ENCODE measurements at places on chromosomes 7 and 10.

- DNase-seq = no peak
Observed at GRCh38 chr7:44073664-44074348, 8.4 kb upstream of the PGAM2 start.

GRCh38 chr10:52185256-52185655 is 128.8 kb upstream of the DKK1 start:
- no peak for DNase-seq

- no peak for DNase-seq
Observed at GRCh38 chr10:80260295-80261243, 28.9 kb downstream of the MAT1A start.

DNA sequence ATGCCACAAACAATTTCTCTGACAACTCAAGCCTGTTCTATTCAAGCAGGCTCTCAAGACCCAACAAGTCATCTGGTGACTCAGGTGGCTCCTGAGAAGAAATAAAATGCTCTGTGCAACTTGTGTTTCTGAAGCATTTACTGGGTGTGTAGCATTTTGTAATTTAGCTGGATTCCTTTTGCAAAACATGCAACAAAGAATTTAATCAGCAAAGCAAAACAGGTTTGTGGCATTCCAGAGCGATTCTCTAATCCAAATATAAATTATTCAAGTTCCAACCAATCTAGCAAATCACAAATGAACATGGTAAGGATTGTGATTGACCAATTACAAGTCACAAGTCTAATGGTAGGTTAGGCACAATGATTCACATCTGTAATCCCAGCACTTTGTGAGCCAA is 39.8 kb upstream of the C10orf67 start:
- DNase-seq = no peak

DNA sequence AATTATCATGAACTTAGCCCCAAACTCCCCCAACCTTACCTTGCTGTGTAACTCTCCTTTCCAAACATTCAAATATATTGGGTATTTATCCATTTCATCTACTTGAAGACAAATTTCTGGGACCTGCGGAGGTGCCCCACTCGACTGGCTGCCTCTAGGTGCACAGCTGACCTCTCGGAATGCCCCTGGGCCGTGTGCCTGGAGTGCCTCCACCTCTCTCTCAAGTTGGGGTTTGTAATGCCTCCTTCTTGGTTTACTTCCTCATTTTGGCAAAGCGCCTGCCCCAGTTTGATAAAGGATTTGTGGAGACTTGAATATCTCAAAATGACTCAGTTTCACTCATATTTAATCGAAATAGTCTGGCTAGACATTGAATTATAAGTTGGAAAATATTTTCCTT is 16.6 kb downstream of the ZNF777 start:
- DNase-seq = no peak

- no peak for DNase-seq
Observed at GRCh38 chr10:121509112-121509511, 89.1 kb downstream of the FGFR2 start.

- no peak for DNase-seq
Observed at GRCh38 chr7:4725850-4726450, 43.9 kb downstream of the FOXK1 start.

DNA sequence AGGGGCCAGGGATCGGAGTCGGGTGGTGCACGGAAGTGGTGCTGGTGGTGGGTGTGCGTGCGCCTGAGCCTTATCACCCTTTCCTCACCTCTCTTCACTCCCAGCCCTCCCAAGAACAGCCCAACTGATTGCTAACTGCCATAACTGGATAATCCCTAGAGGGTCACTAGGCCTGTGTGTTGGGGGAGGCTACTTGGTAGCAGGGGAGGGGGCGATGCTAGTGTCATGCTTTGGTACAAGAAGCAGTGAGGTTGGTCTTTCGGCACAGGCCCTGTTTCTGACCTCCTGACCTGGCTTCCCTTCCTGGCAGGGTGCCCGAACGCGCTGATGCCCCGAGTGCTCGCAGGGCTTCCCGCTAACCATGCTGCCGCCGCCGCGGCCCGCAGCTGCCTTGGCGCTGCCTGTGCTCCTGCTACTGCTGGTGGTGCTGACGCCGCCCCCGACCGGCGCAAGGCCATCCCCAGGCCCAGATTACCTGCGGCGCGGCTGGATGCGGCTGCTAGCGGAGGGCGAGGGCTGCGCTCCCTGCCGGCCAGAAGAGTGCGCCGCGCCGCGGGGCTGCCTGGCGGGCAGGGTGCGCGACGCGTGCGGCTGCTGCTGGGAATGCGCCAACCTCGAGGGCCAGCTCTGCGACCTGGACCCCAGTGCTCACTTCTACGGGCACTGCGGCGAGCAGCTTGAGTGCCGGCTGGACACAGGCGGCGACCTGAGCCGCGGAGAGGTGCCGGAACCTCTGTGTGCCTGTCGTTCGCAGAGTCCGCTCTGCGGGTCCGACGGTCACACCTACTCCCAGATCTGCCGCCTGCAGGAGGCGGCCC is 652 bp downstream of the KAZALD1 start:
- DNase-seq = no peak

GRCh38 chr10:9561821-9562505 is 1455.7 kb upstream of the CELF2 start:
- no peak for DNase-seq

GRCh38 chr7:152000191-152000590 is 25.3 kb upstream of the GALNT11 start:
- no peak for DNase-seq

GRCh38 chr10:122461367-122461728 is at the start of gene HTRA1:
Gene HTRA1 (plus strand): TSS chr10:122461553. CDS start chr10:122461653, 100 bp downstream.
- DNase-seq = no peak

DNA sequence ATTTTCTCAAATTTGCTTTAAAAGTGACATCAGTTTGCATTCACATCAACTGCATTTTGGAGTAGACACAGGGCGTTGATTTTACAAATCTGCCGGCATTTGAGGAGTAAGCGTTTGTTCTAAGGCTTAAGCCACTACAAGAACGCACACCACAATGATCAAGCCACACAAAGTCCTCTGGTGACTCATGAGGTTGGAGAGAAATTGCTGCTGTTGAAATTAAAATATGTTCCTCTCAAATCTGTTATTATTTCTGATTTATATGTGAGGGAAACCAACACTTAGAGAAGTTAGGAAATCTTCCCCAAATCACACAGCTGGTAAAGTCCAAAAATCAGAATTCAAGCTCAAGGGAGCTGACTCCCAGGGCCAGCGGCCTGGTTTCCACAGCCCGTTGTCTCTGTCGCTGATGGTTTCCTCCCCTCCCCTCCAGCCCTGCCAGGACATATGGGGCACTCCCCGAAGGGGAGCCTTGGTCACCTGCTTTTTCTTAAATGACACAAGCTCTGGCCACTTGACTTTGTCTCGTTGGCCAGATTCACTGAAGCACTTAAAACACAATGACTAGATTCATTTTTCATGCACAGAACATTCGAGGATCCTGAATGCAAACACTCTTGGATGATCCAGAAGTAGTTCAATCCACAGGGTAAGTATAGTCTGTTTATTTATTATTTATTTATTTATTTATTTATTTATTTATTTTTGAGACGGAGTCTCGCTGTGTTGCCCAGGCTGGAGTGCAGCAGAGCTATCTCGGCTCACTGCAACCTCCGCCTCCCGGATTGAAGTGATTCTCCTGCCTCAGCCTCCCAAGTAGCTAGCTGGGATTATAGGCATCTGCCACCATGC is 29.2 kb upstream of the KLF6 start:
- DNase-seq = no peak

DNA sequence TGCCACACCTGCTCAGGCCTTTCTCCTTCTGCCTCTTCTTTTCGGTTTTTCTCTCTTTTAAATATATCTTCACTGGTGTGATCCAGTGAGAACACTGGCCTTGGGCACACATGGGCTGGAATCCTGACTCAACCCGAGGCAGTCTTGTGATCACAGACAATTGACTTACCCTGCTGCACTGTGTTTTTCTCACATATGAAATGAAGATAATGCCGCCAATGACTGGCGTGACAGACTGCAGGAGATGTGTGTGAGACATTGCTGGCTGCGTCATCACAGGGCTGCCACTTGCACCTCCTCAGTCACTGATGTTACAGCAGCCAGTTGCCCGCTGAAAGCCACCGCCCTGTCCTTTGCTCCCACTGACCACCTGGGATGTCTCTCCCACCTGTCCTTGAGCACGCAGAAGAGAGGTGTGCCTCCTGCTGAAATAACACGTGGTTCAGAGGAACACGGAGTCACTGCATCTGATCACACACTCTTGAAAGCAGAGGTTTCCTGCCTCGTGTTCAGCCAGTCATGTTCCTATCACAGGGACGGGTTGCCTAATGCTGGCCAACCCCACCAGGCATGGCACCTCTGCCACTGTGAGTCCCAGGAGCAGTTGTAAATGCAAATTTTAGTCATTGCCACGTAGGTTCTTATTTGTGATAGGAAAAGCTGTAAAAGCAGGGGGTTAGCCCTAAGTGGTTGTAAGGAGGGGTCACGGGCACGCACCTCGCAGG is 124.6 kb upstream of the LANCL2 start:
- no peak for DNase-seq

DNA sequence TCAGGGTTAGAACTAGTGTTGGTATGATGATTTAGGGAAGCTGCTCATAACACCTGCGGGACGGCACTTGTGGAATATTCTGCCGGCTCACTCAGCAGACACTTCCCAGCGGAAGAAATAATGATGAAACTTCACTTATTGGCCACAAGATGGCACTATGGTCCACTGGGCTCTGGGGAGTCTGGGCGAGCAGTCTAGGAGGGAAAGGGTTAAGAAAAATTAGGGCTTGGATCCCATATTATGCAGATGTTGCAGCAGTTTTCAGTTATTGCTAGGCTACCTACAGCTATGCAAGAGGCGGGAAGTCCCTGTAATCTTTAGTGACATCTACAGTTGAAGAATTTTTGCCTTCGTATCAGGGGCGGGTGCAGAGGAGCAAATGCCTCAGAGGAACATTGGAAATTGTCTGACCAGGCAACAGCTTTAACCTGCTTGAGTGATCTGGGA is 238.7 kb upstream of the PRSS58 start:
- no peak for DNase-seq

DNA sequence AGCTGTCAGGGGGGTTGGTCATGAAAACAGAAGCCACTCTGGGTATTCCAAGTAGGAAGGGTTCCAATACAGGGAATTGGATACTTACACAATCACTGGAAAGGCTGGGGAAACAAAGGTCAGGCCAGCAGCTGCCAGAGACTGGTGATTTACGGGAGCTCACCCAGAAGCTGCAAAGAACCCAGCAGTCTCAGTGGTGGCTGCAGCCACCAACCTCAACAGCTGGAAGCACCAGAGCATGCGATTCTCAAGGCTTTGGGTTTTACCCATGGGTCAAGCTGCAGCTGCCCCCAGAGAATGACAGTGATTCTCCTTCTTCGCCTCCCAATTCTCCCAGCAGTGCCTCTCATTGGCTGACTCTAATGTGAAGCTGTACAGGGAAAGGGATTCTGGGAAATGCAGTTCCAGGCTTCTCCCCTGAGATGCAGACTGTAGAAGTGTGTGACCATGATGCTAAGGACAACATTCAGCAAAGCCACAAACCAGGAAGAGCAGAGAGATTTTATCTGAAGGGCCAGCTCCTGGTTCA is 107.2 kb upstream of the TCF7L2 start:
- no peak for DNase-seq

DNA sequence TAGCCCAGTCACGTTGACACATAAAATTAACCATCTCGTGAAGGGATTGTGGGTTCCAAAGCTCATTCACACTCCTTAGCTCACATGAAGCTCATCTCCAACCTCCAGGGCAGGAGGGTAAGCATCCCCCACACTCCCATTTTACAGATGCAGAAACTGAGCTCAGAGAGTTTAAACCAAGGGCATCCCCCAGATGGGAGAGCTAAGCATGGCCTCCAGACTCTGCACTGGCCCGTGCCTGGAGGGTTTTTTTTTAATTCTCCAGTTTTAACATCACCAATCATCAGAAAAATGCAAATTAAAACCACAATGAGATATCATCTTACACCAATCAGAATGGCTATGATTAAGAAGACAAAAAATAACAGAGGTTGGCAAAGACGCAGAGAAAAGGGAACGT is 53.3 kb upstream of the TCF7L2 start:
- DNase-seq = no peak

DNA sequence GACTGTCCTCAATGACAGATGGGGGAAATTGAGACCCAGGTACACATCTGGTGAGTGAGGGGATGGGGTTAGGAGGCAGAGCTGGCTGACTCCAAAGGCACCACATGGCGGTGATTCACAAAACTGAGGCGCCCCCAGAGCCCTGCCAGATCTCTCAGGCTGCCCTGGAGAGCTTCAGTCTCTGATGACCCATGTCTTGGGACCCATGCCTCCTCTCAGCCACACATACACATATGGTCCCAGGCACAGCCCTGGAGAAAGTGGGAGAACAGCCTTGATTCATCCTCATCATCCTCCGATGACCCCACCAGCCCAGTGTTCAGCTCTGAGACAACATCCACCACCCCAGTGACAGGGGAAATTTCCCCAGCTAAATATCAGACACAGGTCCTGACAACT is 426.0 kb downstream of the RPS24 start:
- no peak for DNase-seq

GRCh38 chr7:85018498-85018897 is 168.4 kb downstream of the SEMA3D start:
- DNase-seq = no peak

GRCh38 chr7:99525713-99526440 is 21.4 kb downstream of the ZKSCAN5 start:
- DNase-seq = no peak

DNA sequence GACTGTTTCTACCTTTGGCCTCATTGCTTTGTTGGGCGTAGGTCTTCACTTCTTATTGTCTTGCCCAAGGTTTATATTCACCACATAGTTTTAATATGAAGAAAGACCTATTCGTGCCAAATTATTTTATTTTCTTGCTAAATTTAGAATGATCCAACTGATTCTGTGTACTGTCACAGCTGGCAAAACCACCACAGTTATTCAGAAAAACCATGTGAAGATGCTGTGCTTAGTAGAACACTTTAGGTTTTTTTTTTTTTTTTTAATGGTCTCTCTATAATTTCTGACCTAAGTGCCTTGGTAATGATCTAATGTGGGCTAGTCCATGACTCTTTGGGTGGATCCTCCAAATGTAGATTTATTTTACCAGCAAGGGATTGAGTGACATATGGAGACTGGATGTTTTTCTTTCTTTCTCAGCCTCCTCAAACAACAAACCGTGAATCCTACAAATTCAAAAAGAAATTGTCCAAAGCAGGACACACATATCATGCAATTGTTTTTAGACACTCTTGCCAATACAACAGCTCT is 243.8 kb downstream of the DYNC1I1 start:
- no peak for DNase-seq

DNA sequence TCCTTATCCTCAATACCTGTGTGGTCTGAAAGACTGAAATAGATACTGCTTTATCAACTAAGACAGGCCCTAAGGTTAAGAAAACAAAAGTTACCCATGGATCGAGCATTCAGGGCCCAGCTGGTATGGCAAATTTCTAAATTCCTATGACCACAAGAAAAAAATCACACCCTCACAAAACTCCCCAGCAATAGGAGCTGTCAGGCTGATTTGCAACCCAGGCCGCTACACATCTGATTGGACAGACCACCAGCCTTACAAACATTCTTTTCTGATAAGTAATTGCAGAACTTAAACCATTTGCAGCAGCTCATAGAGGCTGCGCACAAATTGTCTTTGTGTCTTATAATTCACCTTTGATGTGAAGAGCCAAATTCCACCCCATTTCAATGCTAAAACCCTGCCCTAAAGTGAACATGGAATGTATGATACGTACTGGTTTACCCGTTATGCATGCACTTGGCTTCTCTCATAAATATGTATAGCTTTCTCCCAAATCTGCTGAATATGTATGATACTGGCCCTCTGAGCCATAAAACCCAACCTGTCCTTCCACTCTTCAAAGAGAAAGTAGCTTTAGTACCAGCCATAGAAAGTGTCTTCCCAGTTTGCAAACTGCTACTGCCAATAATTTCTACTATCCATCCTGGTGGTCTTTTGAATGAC is 842.5 kb downstream of the GRID1 start:
- DNase-seq = no peak

GRCh38 chr10:27944005-27944404 is 54.9 kb downstream of the ODAD2 start:
- DNase-seq = no peak

All from NCI-H2029 treated with DMSO at 0.1 percent for 48 hours (cell line).